ENCODE measurements at places on chromosomes 13 and 19.

DNA sequence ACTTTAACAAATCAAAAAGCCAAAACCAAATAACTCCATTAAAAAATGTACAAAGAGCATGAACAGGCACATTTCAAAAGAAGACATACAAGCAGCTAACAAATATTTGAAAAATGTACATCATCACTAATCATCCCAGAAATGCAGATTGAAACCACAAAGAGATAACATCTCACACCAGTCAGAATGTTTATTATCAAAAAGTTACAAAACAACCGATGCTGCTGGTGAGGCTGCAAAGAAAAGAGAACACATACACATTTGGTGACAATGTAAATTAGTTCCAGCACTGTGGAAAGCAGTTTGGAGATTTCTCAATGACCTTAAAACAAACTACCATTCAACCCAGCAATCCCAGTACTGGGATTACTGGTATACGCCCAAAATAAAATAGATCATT is 756.0 kb upstream of the PCDH20 start:
- no peak for DNase-seq

DNA sequence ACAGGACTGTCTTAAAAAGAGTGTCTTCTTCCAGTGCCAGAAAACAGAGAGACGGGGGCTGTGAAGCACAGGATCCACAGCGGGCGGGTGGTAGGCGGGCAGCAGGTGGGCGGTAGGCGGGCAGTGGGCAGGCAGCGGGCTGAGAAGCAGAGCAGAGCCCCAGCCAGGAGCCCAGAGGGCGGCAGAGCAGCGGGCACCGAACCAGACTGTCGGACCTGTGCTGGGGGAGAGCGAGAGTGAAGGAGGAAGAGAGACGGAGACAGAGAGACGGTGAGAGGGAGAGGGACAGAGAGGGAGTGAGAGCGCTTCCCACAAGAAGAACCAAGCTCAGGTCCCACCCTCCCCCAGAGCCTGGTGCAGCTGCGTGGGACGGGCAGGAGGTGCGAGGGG is 30.3 kb downstream of the RASA3 start:
- no peak for DNase-seq

DNA sequence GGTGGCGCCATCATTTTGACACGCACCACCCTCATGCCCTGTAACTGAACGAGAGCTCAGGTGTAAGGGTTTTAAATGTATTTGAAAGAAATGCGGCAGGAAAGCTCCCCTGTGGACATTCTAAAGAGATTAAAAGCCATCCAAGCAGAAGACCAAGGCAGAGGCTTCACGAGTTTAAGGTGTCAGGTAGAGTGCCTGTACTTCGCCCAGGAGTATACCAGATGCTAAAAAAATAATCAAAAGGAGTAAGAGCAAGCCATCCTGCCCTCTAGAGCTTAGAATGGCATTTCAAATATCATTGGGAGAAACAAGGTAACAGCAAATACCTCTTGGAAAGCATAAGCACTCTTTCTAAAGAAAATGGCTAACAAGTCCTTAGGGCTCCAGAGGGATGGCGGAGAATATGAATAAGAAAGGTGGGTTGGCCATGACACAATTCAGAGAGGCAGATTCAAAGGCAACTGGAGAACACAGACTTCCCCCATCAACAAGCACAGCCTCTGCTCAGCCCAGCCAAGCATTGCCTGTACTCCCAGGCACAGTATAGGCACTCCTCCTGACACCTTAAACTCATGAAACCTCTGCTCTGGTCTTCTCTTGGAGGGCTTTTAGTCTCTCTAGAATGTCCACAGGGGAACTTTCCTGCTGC is 447.6 kb downstream of the SUCLA2 start:
- no peak for DNase-seq

DNA sequence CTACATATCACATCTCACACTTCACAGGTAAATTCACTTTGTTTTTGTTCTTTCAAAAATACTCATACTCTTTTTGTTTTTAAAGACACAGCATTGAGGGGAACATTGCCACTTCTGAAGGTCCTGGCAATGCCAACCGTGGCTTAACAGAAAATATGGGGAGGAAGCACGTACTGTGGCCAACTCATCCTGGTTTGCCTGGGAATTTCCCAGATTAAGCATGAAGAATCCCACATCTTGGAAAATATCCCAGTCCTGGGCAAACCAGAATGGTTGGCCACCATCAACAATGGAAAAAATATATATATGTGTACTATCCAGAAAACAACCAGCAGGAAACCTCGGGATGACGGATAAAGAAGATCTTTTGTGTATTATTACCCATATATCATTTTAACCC is 1032.2 kb upstream of the SLC10A2 start:
- no peak for DNase-seq

- DNase-seq = no peak
These were observed 1163.4 kb upstream of the ATXN8OS start for GRCh38 chr13:68944272-68944671.

- no peak for DNase-seq
These were observed 43.4 kb downstream of the COL4A2 start for GRCh38 chr13:110350509-110350908.

DNA sequence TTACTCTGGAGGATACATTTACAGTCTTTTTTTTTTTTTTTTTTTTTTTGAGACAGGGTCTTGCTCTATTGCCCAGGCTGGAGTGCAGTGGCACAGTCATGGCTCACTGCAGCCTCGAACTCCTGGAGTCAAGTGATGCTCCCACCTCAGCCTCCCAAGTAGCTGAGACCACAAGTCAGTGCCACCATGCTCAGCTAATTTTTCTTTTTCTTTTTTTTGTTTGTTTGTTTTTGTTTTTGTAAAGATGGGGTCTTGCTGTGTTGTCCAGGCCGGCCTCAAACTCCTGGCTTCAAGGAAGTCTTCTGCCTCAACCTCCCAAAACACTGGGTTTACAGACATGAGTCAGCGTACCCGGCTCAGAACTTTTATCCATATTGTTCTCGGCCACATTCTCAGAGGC is 64.5 kb downstream of the INSR start:
- DNase-seq = no peak

DNA sequence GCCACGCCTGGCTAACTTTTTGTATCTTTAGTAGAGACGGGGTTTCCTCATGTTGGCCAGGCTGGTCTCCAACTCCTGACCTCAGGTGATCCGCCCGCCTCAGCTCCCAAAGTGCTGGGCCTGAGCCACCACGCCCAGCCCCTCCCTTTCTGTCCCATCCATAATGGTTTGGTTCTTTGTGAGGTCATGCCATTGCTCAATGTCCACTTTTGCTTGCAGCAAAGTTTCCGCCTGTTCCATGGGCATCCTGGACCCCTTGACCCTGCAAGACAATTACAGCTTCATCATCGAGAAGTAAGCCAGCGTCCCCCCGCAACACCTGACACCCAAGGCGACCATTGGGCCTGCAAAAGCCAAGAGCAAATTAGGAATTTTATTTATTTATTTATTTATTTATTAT is 16.6 kb downstream of the PRR22 start:
- DNase-seq = no peak

- DNase-seq = no peak
These were observed 135.1 kb upstream of the FRY start for GRCh38 chr13:31896427-31896826.

DNA sequence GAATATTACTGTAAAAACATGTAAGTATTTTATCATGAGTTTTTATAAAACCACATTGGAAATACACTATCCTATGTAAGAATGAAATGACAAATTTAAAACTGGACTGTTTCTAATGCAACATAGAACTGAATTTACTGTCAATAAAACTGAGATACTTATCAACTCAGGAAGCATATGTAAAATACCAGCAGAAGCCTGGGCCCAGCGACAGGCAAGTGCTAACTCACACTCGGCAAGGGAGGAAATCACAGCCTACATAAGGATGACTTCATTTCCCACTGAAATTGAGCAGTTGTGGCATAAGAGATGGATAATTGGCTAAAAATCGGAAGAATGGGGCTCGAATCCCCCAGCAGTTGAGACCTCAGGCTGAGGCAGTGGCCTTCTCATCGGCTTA is 12.1 kb downstream of the PROZ start:
- DNase-seq = no peak

DNA sequence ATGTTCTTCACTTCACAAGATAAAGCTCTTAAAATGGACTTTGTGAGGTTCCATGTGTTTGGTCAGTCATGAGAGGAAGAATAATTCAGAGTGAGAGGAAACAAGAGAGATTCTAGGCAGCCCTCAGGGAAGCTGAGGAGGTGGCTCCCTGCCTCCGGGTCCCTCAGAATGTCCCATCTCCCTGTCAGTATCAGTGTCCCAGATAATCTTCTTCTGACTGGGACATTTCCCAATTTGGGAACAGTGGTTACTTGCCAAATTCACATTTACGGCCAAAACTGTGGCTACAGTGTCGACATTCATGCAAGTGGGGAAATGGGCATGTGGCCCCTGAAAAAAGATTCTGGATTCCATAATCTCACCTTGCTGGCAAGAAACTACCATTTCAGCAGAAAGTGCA is 9.0 kb downstream of the ZNF417 start:
- no peak for DNase-seq

- no peak for DNase-seq
These were observed 467.2 kb downstream of the ITGBL1 start for GRCh38 chr13:101919541-101920181.

DNA sequence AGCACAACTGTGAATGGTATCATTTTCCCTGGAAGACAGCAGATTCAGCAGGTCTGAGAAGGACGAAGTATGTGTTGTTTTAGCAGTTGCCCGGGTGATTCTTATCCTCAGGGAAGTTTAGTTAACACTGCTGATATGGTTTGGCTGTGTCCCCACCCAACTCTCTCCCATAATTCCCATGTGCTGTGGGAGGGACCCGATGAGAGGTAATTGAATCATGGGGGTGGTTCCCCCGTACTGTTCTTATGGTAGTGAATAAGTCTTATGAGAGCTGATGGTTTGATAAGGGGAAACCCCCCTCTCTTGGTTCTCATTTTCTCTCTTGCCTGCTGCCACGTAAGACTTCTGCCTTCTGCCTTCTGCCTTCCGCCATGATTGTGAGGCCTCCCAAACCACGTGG is 81.0 kb upstream of the UBAC2 start:
- no peak for DNase-seq

GRCh38 chr13:99941086-99941485 is 30.5 kb downstream of the ZIC5 start:
- DNase-seq = no peak

- peak; percentile 54 for DNase-seq
These were observed 1.3 kb upstream of the LDLR start for GRCh38 chr19:11087870-11088505.

DNA sequence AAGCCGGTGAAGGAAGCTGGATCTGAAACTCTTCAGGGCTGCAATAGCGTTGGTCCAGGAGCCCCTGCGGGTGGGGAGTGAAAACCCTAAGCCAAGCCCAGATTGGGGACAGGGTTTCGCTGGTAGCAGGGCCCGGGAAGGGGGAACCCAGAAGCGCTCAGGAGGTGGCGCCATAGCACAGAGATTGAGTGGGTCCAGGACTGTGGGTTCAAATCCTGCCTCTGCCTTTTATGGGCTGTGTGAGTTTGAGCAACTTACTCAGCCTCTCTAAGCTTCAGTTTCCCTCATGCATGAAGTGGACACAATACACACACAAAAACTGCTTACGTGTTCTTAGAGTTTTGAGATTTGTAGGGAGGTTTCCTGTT is 8.3 kb upstream of the SYCN start:
- DNase-seq = peak; percentile 56

DNA sequence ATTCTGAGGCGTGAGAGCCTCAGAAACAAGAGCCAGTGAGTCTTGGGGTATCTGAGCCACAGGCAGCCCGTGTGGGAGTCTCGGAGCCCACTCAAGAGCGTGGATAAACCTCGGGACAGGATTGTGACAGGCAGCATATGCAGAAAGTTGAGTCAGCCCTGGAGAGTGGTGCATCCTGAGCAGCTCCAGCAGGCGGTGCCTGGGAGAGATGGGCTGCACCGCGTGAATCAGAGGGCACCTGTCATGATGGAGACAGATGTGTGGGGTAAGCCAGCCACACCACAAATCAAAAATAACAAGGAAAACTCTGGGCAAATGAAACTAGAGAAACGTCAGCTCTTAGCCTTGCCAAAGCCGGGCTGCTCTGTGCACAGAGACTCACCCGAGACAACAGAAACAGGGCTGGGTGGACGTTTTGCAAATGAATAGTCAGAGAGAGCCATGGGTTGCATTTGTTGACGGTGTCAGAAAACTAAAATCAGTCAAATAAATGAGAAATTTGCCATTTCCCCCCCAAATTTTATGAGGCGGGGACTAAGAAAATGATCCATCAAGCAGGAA is 30.0 kb upstream of the POP4 start:
- DNase-seq = no peak

- DNase-seq = peak; percentile 53
These were observed 21.3 kb downstream of the HCN2 start for GRCh38 chr19:610801-611480.

DNA sequence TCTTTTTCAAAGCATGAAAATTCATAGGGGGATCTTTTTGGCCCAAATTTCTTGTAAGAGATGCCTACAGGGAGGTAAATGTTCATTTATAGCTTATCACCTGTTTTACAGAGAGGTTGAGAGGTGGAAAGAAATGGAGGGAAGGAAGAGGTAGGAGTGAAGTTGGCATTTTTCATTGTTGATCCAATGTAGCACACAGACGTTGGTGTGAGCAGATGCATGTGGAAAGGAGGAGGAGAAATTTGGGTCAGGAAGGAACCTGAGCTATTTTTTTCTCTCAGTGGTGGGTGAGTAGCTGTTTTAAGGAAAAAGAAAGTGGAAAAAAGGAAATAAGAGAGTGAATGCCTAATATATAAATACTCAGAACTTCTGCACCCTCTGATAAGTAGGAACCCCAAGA is 9.9 kb upstream of the SMIM17 start:
- DNase-seq = no peak

GRCh38 chr19:20321139-20321763 is 154.2 kb downstream of the ZNF486 start:
- DNase-seq = no peak

DNA sequence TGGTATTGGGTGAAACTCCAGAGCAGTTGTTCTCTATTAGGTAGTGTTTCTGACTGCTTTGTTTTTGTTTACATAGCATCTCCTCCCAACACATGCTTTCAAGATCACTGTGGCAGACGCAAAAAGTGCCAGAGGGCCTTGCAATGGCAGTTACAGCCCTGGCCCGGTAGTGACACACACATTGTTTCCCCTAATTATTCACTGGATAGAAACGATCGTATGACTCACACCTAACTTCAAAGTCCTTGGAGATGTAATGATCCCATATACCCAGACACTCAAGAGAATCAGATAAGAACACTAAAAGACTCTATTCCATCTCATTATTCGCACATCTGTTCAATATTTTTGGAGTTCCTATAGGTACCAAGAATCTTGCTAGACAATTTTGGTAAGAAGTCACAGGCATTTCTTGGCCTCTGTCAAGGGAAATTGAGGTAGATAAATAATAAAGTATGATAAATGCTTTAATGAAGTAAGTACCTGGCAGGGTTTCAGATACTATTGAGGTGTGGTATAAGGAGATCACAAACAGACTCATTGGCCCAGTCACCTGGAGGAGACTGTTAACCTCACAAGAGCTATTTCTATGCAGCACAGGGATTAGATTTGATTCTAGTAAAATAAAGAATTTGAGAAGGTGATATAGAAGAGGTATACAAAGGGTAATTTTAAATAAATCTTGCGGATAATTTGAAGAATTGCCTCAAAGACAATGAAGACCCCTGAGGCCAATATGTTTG is 485.3 kb downstream of the SLITRK6 start:
- peak; percentile 33 for DNase-seq

- DNase-seq = peak; percentile 61
These were observed 24.2 kb downstream of the C19orf12 start for GRCh38 chr19:29690842-29691241.

GRCh38 chr19:22286151-22286810 is at the start of gene ZNF729:
Gene ZNF729, plus strand, starts transcription at chr19:22286441. Its CDS starts 85 bp downstream, at chr19:22286526.
- no peak for DNase-seq

GRCh38 chr13:37342205-37342604 is 236.7 kb upstream of the CSNK1A1L start:
- DNase-seq = no peak

GRCh38 chr13:47005756-47006414 is 109.0 kb upstream of the HTR2A start:
- no peak for DNase-seq
